Myocyte (in vitro differentiated cells): ENCODE measurements at places on chromosomes 6 and 20. TPM values are rescaled to one million over a fixed set of nuclear protein-coding genes. Genes with fewer than 3 reads are reported as not detected.

- DNase-seq, result no peak
Observed at GRCh38 chr6:129672341-129672682, 37.7 kb downstream of the ARHGAP18 start.

DNA sequence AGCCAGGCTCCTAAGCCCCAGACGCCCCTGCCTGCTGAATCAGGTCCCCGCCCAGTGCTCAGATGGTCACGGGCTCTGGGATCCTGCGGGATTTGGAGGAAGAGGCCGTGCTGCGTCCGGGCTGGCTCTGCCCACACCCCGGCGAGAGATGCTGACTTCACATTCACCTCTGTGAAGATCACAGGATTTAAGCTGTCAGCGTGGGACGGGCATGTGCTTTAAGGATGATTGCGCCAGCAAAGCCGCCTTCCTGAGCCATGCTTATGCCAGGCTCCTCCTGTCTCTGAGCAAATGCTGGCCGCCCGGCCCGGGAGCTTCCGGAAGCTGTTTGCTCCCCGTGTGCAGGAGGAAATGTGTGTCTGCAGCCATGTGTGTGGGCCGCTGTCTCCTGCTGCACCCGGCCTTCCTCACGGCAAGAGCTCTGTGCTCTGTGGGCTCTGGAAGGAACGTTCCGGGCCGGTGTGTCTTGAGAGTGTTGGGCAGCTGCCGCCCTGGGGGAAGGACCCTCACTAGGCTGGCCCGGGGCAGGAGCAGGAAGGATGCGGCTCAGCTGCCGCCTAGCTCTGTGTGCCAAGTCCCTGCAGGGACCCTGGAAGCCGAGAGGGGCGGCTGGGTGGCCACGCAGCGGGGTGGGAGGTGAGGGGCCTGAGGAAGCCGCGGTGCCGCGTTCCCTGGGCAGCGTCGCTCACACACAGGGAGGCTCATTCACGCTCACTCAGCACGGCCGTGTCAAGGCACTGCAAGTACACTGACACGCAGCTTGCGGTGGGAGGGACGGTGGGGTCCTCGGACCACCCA is 19.0 kb upstream of the BHLHE23 start:
- DNase-seq, result peak; percentile 33

The SMLR1 gene
- total RNA-seq, result not detected in 2 replicates

The RSPH4A gene
- 1.2 and 1.9 TPM in 2 replicates for total RNA-seq

The KIAA1755 gene
- 0.16 and 0.57 TPM in 2 replicates for total RNA-seq

DNA sequence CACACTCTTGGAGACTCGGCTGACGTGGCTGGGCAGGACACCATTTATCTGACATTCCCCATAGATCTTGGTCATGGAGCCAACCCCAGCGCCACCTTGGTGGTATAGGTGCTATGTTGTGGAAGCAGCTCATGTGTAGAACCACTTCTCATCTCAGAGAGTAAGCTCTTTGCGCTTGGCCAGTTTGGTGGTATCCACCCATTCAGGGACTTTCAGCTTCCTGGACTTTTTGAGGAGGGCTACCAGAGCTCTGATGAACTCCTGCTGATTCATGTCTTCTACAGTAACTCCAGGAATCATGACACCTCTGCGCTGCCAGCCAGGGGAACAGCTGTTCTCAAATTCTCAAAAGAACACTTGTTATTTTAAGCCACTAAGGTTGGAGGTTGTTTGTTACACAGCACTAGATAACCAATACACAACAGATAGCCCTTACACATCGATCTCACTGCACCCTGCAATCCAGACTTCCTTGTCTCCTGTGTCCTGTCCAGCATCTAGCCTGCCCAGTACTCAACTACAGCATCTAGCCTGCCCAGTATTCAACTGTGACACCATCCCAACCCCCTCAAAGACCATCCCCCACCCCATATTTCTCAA is 86.0 kb upstream of the SLC22A16 start:
- DNase-seq, result no peak

DNA sequence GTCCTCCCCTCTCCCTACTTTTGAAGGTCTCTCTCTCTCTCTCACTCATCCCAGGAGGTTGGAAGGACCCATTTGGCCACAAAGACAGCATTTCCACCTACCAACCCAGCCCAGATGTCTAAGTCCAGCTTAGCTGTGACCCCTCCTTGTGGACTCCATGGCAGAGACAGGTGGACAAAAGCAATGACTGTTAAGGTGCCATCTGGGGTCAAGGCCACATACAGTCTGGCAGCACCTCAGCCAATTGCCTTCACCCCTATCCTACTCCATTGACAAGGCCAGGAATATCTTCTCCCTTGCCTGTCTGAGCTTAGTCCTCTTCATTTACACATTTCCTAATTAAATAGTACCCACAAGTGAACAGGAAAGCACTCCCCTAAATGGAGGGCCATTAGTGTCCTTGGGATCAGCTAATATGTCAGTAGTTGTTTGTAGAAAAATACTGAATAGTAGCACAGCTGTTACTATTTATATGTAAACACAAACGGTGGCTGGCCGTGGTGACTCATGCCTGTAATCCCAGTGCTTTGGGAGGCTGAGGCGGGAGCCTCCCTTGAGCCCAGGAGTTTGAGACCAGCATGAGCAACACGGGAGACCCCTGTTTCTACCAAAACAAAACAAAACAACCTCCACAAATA is 28.8 kb downstream of the GCM1 start:
- DNase-seq, result peak; percentile 83

DNA sequence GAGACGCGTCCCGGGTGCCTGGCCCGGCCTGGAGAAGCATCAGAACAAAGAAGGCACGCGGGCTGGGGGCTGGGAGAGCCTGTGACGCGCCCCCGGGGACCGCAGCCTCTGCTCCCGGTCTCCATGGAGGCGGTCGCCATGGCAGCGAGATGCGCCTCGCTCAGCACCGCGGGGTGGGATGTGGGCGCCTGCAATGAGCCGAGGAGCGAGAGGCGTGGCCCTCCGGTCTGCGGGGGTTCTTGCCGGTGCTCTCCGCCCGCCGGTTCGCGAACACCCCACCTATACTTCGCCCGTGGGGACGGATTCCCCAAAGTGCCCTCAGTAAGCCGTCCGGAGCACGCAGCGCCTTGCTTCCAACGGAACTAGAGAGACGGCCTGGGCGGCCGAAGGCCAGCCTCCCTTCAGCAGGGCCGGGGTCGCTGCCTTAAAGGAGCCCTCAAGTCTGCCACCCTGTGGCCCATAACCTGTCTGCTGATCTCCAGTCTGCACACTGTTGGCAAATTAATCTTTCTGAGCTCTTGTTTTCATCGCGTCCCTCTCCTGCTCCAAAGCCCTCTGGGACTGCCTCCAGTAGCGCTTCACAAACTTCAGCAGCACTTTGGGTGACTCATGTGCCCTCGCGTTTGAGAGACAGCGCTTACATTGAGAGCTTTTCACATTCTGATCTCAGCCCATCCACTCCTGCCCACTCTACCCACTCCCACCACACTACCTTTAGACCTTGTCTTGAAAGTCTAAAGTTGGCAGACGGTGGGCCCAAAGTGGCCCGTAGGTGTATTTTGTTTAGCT is 983 bp upstream of the ADISSP start:
- DNase-seq, result peak; percentile 75

The HTR1B gene
- total RNA-seq, result 0.48 and 0.73 TPM in 2 replicates

DNA sequence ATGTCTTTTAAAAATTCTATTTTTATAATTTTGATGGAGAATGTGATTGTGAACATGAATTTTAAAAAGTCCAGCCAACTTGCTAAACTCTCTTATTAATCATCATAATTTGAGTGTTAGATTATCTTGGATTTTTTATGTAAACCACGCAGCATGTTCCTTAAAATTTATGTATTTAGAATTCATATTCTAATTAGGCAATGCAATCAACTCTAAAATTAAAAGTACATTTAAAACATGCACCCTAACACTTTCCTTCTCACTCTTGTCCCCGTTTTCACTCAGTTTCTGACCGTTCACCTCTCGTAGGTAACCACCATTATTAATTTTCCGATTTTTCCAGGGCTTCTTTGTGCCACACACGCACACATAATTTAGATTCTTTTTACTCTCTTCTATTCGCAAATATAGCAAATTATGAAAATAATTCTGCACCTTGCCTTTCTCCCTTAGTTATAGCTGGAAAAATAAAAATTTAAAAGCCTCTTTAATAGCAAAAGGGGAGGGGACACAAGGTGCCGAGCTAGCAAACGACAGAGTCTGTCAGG is 329 bp upstream of the ZKSCAN3 start:
- no peak for DNase-seq

DNA sequence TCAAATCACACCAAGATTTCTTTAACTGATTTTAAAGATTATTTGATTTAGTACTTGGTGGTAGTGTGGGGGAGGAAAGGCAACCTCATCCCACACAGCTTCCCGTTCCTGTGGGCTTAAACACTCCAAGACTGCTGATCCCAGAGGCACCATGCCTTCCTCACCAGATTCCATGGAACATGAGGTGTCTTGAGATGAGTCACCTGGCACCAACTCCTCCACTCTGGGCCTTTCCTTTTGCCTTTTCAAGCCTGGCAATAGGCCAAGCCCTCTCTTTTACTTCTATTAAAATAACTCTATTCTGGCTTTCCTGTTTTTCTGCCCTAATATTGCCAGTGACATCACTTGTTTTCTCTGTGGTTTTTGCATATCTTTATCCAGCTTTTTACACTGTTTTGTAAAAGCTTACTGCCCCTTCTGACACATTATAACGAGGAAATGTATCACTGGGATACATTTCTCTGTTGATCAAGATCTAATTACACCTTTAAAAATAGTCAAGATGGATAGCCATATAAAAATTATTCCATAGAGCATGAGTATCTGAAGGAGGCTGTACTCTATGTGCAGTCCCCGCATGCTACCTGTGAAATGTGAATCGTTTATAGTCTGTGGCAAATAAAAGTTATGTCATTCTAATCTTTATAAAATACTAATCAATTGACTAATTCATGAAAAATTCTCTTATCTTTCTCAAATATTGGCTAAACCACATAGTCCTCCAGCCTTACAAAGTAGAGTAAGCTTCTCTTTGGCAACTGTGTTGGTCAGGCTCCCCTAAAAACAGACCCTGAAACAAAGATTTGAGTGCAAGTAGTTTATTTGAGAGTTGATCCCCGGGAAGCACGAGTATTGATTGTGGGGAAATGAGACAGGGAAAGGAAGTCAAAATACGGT is 257.8 kb upstream of the KCNQ5 start:
- DNase-seq, result peak; percentile 92

DNA sequence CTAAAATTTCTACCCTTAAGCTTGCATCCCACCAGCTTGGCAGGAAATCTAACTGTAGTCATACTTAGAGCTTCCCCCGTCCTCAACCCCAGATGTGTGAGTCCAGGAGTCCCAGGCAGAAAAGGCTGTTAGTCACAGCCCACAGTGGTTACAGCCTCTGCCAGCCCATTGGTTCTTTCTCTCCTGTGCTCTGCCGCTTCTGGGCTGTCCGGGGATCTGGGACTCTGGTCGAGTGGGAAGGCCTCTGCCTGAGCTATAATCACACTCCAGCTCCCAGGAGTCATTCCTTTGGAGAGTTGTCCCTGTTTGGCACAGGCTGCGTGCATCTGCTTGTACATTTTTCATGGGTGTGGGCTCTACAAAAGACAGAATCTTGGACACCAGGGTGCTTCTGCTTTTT is 45.6 kb upstream of the FYN start:
- DNase-seq, result peak; percentile 93

DNA sequence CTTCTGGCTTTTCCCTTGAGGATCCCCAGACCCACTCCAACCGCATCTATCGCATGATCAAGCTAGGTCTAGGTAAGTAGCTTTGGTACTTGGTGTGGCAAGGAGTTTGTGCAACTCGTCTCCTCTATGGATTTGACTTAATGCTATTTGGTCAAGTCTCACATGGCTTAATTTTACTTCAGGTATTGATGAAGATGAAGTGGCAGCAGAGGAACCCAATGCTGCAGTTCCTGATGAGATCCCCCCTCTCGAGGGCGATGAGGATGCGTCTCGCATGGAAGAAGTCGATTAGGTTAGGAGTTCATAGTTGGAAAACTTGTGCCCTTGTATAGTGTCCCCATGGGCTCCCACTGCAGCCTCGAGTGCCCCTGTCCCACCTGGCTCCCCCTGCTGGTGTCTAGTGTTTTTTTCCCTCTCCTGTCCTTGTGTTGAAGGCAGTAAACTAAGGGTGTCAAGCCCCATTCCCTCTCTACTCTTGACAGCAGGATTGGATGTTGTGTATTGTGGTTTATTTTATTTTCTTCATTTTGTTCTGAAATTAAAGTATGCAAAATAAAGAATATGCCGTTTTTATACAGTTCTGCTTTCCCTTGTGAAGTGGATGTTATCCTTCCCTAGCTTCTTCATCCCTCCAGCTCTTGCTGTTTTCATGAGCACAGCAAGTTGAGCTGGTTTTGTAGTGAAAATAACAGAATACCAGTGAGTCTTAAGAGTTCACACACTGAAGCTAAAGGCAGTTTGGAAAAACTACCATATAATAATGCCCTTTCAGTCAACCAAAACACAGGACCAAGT is 3.8 kb downstream of the SLC35B2 start:
- DNase-seq, result peak; percentile 49

The GPSM3 gene
- total RNA-seq, result 0.27 TPM in 1 of 2 replicates, not detected in the other

- peak; percentile 99 for DNase-seq
Observed at GRCh38 chr6:52503851-52504781, 72.7 kb downstream of the TRAM2 start.

DNA sequence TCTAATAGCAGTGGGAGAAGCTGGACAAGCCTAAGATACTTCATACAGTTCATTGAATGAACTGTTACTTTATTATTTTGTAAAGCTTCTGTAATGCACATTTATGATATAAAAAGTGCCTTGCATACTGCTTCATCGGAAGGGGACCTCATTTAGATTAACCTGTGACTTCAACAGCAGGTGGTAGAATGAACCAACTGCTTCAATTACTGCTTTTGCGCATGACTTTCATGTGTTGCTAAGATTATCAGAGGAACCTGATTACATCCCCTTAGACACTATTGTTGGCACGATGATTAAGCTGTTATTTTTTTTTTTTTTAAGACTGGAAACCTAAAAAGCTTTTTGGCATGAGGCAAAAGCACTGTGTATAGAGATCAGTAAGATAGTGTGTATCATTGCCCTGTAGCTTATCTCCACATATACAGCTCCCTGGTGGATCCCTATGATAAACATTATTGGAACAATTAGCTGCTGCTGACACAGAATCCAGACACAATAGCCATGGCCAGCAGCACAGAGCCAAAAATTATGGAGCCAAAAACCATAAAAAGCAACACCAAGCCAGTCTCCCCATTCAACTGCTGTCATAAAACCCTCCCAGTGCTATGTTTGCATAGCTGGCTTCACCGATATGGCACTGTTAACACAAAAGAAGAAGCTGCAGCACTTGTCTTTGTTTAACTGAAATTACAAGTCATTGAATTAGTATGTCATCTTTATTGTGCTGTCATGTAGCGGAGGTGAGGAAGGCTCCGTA is 731.6 kb upstream of the MMS22L start:
- no peak for DNase-seq

- DNase-seq, result no peak
Observed at GRCh38 chr6:21022343-21023107, 488.3 kb downstream of the CDKAL1 start.

The WFDC2 gene
- not detected in 2 replicates for total RNA-seq
